ENCODE measurements at places on chromosomes 12 and 14.

GRCh38 chr12:85468356-85469157, 188.5 kb downstream of the ALX1 start:
- peak; percentile 31 for DNase-seq

- DNase-seq = no peak
These were observed 247.8 kb downstream of the MDGA2 start for GRCh38 chr14:47427629-47428028.

DNA sequence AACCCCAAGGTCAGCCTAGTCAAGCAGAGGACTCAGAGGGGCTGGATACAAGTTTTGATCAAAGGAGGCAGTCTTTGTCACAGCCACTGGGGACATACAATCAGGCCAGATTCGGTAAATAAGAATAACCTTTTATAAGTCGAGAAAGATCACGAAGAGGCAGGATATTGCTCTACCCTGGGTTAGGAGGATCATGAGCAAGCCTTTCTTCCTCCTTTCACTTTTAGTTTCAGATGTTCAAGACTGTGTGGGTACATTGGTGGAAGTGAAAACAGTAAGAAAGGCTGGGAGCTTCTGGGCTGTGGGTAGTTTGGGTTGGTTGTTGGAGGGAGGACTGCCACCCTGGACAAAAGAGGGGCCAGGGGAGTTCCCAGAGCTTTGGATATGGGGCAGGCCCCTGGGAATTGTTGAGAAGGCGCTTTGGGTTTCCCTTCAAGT, 127.7 kb downstream of the SNAPC1 start:
- no peak for DNase-seq

DNA sequence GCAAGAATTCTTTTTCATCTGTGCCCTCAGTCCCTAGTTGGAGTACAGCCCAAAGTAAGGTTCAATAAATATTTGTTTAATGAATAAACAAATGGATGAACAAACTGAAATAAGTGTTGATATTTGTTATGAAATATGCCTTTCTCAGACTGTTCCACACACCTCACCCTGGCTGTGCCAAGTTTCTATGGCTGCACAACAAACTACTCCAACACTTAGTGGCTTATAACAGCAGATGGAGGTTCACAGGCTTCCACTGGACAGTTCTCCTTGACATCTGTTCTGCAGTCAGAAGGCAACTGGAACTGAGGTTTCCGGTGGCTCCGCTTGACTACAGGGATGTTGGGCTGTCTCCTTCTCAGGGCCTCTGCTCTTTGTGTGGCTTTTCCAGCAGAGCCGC, 197.1 kb downstream of the RGS6 start:
- DNase-seq = no peak

- DNase-seq = no peak
These were observed 773.7 kb downstream of the BCL11B start for GRCh38 chr14:98498019-98498885.

GRCh38 chr14:99230208-99231151, 41.5 kb downstream of the BCL11B start:
- DNase-seq = no peak

DNA sequence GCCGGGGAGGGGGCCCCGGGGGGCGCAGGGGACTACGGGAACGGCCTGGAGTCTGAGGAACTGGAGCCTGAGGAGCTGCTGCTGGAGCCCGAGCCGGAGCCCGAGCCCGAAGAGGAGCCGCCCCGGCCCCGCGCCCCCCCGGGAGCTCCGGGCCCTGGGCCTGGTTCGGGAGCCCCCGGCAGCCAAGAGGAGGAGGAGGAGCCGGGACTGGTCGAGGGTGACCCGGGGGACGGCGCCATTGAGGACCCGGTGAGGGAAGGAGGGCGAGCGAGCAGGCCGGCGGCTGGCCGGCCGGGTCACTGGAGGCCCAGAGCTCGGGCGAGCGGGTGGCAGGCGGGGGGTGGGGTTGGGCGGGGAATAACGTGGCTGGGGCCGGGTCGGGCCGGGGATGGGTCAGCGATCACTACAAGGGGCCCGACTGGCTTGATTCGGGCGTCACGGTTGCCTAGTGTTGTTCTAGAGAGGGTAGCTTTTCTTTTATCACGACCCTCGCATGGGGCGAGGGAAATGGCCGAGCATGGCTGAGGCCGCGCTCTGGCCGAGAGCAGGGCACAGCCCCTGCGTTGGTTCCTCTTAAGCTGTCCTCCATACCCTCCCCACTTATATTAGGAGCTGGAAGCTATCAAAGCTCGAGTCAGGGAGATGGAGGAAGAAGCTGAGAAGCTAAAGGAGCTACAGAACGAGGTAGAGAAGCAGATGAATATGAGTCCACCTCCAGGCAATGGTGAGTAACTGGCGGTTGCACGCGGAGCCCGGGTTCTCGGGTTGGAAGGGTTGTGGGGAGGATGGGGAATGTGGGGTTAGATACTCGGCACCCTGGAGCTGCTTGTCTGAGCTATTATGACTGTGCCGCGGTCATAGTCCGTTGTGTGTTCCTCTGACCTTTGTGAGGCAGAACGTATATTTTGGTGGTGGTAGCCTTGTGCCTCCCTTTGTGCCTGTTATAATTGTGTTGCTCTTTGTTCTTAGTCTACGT, 603 bp downstream of the PABPN1 start:
- peak; percentile 21 for DNase-seq

- no peak for DNase-seq
These were observed 310.0 kb upstream of the DDHD1 start for GRCh38 chr14:53462931-53463778.

DNA sequence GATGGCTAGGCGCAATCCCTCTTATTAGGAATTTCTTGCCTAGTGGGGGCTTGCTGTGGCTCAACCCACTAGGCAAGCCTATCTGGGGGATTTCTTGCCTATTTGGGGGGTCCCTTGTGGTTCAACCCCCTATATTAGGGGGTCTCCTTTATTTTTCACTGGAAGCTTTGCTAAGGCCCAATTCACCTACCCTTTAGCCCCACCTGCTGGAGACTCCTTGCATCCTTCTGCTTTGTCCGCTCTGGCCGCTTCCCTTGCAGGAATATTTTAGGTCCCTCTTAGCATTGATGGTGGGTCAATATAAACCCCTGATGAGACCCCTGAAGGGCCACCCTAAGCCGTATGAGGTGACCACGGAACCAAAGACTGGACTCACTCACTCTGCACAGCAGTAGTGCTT, 1552.1 kb downstream of the AACS start:
- peak; percentile 30 for DNase-seq
